Fibroblast of lung (primary cell): ENCODE measurements at places on chromosomes 7 and 10. TPM values are rescaled to one million over a fixed set of nuclear protein-coding genes. Genes with fewer than 3 reads are reported as not detected.

The C10orf143 gene
- 0.51 and 2.0 TPM in 2 replicates for total RNA-seq

DNA sequence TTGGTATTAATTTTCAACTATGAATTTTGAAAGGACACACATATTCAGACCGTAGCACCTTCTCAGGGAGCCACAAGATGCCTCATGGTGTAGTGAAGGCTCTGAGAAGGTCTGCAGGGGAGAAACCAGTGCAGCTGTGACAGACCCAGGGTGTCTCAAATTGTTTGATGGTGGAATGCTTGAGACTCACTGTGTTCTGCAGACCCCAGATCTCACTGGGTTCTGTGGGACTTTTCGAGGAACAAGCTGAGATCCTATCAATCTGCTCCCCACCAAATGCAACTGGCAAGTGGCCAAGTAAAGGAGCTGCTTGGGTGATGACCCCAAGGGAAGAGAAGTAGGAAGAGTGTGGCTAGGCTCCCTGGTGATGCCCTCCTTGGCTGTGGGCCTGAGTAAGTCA lies 130.5 kb upstream of the UNC5B start:
- no peak for DNase-seq

GRCh38 chr7:56537952-56538351 lies 421.7 kb upstream of the NUPR2 start:
- no peak for DNase-seq

The EVX1 gene
- total RNA-seq, result not detected in 2 replicates

The CALHM1 gene
- total RNA-seq, result not detected in 2 replicates

The CYTH3 gene
- 24.4 and 39.1 TPM in 2 replicates for total RNA-seq

GRCh38 chr7:40033826-40034225 lies 83.8 kb downstream of the CDK13 start:
- DNase-seq, result no peak

The DDX21 gene
- total RNA-seq, result 52.4 and 54.2 TPM in 2 replicates

- peak; percentile 75 for DNase-seq
These were observed 208.8 kb downstream of the KCNMA1 start for GRCh38 chr10:77428691-77429395.

The WASHC2A gene
- 62.9 and 64.2 TPM in 2 replicates for total RNA-seq

GRCh38 chr10:132647424-132647823 lies 109.8 kb downstream of the INPP5A start:
- DNase-seq, result no peak

DNA sequence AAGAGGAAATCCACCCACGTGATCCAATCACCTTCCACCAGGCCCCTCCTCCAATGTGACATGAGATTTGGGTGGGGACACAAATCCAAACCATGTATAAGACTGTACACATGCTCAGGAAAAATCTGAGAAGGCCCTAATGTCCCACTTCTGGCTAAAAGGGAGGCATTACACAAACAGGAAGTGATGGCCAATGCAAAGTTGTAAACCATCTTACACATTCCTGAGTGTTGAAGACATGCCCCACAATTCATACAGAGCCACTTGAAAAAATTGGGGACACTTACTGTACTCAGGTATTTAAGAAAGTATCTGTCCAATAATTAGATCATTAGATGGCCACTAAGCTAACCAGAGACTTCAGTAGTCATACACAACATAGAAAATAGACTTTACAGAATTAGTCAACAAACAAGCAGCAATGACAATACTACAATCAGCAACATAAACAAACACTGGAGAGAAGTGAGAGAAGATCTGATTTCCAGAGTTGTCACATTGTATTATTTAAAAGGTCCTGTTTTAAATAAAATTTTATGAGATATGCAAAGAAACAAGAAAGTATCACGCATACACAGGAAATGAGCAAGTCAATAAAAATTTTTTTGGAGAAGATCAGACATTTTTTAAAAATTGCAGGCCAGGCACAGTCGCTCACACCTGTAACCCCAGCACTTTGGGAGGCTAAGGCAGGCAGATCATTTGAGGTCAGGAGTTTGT lies 143.3 kb downstream of the DGKI start:
- no peak for DNase-seq

The ZNF22 gene
- 14.6 and 23.0 TPM in 2 replicates for total RNA-seq

The AKR1D1 gene
- not detected in 2 replicates for total RNA-seq

DNA sequence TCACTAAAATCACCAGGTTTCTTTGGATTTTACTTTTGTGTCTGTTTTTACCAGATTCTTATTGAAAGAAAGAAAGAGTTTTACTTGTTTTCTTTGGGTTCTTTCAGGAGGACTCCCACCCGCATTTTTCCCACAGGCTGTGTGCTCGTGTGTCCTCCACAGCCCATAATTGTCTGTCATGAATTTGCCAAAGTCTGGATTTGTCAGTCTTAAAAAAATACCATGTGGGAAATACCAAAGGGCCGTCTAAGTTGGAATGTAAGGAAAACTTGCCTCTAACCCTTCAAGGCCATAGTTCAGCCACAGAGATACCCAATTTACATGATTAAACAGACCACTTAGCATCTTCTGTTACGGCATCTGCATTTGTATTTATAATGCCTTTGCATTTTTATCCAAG lies 41.3 kb upstream of the INHBA start:
- DNase-seq, result peak; percentile 37

The PAPSS2 gene
- total RNA-seq, result 51.1 and 102 TPM in 2 replicates

GRCh38 chr7:18995811-18996426 lies 121.5 kb downstream of the TWIST1 start:
- DNase-seq, result no peak

DNA sequence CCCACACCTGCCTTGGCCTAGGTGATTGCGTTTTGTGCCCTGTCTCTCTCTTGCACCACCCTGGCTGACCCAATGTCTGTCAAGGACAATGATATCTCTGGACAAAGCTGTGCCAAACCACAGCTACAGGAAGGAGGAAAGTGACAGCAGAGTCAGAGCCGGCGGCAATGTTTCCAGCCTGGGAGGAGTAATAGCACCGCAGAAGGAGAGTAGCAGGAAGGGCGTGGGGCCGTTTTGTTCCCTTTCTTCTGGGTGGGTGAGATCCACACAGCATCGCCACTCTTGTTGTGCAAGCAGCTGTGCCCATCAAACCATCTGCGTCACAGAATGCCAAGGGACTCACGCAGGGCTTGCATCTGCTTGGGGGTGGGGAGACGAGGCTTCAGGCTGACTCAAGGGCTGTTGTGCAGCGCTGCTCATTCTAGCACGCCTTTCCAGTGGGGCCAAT lies 341.6 kb upstream of the AUTS2 start:
- peak; percentile 68 for DNase-seq

DNA sequence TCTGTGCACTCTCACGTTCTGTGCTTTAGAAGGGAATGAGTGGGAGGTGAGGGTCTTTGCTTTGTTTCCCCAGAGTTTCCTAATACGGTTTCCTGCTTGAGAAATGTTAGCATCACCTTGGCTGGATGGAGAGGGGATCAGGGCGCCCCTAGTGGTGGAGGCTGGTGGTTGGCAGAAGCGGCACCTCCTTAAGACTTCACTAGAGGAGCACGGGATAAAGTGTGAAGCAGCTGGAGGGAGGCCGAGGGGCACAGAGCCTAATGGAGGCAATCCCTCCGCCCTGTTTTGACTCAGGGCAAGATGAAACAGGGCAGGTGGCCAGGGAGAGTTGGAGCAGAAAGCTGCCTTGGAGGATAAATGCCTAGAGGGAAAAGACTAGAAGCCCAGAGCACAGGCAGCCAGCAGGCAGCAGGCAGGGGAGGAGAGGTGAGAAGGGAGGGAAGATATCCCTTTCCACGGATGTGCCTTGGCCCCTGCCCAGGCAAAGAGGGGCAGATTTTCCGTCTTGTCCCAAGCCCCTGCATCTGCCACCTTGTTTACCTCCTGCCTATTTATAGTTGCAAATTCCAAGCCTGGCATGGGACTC lies 56.0 kb upstream of the BTRC start:
- DNase-seq, result peak; percentile 27

GRCh38 chr10:87664276-87664701 lies 4.6 kb downstream of the PAPSS2 start:
- peak; percentile 49 for DNase-seq

DNA sequence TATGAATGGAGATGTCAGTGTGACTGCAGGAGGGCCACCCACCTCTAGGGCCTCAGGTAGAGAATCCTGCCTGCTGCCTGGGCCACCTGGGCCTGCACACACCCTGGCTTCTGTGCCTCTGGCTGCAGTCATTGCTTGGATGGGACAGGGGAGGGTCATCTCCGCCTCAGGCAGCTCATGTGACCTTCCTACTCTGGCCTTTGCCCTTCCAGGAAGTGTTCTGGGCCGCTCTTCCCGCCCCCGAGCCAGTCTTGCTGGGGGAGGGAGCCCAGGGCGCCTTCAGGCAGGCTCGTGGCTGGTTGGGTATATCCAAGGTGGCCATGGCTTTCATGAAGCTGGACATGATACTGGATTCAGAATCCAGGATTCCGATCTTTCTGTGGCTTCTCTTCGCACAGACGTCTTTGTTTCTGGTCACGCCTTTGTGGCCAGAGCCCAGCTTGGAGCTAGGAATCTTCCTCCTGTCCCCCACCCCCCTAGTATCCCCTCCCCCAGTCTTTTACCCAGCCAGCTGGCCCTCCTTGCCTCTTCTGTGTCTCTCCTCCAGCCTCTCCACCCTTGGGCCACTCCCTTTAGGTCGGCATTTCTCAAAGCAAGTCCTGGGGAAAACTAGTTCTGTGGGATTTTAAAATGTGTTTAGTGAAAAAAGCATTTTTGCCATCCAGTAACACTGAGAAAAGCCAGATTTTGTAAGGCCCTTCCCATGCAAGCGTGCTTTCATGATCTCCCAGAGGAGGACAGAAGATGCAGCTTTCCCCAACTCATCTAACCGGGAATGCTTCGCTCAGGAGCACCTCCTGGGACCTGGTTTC lies 119.6 kb downstream of the ZMIZ1 start:
- no peak for DNase-seq

- no peak for DNase-seq
These were observed 20.1 kb downstream of the CHST3 start for GRCh38 chr10:71984126-71984808.

- DNase-seq, result no peak
These were observed 22.2 kb downstream of the TSPAN15 start for GRCh38 chr10:69473304-69473990.

GRCh38 chr7:96034940-96035727 lies 262.8 kb downstream of the DYNC1I1 start:
- no peak for DNase-seq
